Stimulated activated CD8-positive, alpha-beta memory T cell treated with anti-CD3 and anti-CD28 coated beads, Interleukin-4, amount 100 ng/mL, for 1 hour (primary cell): ENCODE measurements at places on chromosomes 5 and 9.

- no peak for DNase-seq
Observed at GRCh38 chr5:19519448-19519847, 468.6 kb downstream of the CDH18 start.

- no peak for DNase-seq
Observed at GRCh38 chr9:89037346-89037745, 46.1 kb downstream of the S1PR3 start.

GRCh38 chr9:122213589-122214413 is 15.0 kb downstream of the LHX6 start:
- no peak for DNase-seq

DNA sequence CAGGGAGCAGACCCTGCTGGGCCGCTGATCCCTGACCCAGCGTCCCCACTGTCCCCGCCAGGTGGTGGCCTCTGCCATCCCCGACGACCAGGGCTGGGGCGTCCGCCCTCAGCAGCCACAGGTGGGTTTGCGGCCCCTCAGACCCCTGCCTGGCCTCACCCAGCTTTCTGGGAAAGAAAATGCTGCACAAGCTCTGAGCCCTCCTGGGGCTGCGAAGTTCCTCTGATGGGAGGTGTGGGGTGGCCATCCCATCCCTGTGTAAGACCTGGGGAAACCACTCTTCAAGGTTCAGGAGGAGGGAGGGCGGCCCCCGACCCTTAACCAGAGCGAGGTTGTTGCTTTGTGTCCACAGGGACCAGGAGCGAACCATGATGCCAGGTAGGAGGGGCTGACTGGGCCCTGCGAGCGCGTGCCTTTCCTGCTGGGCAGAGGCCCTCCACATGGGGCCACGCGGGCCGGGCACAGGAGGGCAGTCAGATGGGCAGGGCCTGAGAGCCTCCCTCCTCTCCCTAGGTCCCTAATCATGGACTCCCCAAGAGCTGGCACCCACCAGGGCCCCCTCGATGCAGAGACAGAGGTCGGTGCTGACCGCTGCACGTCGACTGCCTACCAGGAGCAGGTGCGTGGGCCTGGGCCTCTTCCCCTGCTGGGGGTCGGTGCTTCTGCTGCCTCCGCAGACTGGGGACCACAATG is 7.7 kb downstream of the NOXA1 start:
- DNase-seq, result no peak

- DNase-seq, result no peak
Observed at GRCh38 chr9:82052081-82052480, 63.5 kb downstream of the SPATA31D1 start.

DNA sequence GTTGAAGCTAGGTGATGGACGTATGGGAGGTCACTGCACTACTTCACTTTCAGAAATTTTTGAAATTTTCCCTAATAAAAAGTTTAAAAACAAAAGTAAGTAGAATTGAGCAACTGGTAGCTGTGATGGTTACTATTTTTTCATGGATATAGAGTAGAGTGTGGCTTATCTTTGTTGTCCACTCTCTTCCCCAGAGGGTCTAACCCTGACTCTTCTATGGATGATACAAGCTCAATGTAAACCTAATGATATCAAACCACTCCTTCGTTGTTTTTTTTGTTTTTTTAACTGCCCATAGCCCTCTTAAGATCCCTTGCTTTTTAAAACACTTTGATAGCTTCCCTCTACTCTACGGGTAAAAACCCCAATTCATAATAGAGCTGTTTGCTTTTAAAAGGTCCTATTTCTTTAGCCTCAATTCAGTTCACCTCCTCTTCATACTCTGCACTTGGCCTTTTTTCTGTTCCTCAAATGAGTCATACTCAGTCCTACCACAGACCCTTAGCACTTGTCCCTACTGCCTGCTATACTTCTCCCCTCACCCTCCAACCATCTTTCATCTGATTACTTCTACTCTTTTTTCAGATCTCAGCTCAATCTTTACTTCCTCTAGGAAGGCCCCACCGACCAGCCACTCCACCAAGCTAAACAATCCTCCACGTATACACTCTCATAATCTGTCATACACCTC is 2.6 kb downstream of the HDAC3 start:
- DNase-seq, result no peak

DNA sequence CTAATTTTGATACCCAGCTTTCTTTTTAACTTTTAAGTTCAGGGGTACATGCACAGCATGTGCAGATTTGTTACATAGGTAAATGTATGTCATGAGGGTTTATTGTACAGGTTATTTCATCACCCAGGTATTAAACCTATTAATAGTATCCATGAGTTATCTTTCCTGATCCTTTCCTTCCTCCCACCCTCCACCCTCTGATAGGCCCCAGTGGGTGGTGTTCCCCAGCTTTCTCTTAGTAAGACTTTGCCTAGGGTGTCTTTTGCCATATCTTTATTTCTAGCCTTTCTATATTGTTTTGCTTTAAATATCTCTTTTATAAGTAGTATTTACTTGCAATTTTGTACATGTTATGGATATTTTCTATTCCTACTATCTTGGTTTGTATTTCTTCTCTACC is 243.7 kb downstream of the SGCD start:
- DNase-seq, result no peak

DNA sequence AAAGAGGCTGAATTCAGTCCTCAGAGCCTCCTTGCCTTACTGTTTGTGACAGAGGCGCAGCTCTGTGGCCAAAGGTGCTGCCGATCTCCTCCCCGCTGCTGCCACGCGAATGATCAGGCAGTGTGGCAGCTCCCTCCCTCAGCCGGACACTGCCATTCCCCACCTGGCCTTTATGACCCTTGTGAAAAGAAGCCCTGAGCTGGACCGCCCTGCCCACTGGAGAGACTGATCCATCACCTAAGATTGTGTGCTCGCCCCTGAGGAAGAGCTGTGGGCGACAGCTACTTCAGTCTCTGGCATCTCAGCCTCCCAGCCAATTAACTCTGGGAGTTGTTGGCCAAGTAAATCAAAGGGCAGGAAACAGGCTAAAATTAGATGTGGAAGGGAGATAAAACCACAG is 90.9 kb downstream of the CARTPT start:
- no peak for DNase-seq

- no peak for DNase-seq
Observed at GRCh38 chr5:54021431-54022164, 288.8 kb downstream of the ARL15 start.

DNA sequence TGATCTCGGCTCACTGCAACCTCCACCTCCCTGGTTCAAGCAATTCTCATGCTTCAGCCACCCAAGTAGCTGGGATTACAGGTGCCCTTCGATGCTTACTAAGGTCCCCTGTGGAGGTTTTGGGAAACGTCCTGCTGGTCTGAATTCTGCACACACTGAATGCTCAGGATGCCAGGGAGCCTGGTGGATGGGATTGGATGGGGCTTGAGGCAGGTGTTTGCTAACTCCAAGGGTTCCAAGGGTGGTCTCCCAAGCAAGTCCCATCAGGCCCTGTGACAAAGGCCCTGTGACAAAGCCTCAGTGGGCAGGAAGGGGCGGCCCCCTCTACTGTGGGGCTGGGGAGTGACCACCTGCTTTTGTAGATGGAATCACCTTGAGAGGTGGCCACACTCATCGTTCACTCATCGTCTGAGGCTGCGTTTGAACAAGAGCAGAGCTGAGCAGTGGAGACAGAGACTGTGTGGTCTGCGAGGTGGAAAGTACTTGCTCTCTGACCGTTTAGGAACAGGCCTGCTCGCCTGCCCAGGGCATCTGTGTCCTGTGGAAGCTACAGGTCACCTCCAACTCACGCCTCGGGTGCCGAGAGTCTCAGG is 40.2 kb downstream of the MRPL36 start:
- DNase-seq, result no peak

DNA sequence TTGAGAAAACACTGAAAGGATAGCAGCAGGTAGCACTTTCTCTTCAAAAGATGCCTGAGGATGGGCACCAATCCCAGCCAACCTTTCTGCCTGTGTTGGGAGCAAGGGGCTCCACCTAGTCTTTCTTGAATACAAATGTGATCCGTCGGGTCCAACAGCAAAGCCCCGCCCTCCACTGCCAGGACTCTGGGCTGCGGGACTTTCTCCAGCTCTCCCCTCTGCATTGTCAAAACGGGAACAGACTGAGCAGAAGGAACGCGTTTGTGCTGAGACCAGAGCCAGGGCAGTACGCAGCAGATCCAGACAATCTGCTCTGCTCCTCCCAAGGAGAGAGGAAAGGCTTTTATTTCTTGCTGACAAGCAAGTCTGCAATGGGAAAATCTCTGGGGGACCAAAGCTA is 139.7 kb downstream of the SEC61B start:
- DNase-seq, result no peak

DNA sequence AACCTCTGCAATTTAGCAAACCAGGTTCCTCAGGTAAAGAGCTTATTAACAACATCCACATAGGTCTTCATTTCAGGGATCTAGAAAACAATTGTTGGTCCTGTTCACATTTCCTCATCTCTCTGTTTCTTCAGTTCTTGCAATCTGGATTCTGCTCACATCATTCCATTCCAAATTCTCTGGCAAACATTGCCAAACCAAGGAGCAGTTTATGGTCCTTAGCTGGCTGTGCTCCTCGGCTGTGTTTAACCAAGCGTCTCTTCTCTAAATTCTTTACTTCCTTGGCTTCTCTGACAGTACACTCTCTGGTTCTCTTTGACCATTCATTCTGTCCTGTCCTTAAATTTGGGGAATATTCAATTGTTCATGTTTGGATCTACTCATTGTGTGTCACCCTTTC is 65.8 kb upstream of the RANBP3L start:
- no peak for DNase-seq

DNA sequence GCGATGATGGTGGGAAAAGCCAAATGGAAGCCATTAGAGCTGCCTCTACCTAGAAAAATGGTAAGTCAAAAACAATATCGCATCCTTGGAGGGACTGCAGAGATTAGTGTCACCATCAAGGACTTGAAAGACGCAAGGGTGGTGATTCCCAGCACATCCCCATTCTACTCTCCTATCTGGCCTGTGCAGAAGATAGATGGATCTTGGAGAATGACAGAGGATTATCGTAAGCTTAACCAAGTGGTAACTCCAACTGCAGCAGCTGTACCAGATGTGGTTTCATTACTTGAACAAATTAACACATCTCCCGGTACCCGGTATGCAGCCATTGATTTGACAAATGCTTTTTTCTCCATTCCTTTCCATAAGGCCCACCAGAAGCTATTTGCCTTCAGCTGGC is 23.8 kb downstream of the ERP44 start:
- no peak for DNase-seq
